ENCODE measurements at places on chromosomes 6 and 20.

- DNase-seq = no peak
These were observed 72.3 kb downstream of the OR2B2 start for GRCh38 chr6:27839626-27840475.

DNA sequence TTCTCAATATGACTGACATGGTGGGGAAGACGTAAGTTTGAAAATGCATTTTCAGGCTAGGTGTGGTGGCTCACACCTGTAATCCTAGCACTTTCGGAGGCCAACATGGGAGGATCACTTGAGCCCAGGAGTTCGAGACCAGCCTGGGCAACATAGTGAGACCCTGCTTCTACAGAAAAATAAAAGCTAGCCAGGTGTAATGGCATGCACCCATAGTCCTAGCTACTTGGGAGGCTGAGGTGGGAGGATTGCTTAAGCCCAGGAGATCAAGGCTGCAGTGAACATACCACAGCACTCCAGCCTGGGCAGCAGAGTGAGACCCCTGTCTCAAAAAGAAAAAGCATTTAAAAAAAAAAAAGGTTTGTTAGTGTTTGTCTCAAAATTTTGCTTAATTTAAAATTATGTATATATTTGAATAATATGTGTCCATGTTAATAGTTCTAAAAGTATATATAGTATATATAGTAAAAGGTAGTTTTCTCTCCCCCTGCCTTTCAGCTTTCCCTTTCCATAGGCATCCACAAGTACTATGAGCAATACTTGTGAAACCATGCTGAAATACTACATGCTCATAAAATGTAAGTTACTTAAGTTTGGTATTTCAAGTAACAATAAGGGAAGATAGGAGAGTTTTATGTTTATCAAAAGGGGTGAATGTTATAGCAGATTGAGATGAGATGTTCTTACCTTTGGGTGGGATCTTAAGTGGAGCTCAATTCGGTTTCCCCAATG, 15.1 kb downstream of the PTPRA start:
- no peak for DNase-seq

DNA sequence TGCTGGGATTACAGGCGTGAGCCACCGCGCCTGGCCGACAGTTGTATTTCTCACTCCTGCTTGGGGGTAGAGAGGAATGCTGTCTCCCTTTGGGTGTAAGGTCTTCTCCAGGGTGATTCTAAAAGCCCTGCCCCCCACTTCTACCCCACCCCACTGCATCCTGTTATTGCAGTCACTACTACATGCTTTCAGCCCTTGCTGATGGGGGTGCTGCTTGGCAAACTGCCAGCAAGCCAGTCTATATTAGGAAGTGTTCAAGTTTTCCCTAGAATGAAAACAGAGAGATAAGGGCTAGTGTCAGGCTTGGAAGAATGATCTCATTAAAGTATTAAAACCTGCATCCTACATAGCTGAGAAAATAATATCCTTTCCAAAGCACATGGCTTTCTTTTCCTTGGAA, 31.3 kb downstream of the TTI1 start:
- DNase-seq = no peak

DNA sequence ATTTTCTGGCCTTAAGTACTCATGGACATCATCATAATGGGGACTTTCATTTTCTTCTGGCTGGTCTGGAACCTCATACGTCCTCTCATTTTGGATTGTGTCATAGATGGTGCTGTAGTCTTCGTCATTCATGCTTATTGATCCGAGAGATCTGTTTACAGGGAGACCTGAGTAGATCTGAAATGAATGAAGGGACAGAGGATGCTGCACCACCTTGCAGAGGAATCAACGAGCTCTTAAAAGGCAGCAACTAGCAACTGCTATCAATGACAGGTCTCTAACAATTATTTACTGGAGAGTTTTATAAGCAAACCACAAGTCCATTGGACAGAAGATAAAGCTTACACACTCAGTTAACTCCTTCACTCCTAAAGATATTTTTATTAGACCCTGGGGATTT, 49.7 kb upstream of the ENPP4 start:
- no peak for DNase-seq

GRCh38 chr6:41551086-41551700, 5.0 kb downstream of the FOXP4 start:
- DNase-seq = no peak
